GM12891 (cell line): ENCODE measurements at places on chromosomes 7 and 10.

DNA sequence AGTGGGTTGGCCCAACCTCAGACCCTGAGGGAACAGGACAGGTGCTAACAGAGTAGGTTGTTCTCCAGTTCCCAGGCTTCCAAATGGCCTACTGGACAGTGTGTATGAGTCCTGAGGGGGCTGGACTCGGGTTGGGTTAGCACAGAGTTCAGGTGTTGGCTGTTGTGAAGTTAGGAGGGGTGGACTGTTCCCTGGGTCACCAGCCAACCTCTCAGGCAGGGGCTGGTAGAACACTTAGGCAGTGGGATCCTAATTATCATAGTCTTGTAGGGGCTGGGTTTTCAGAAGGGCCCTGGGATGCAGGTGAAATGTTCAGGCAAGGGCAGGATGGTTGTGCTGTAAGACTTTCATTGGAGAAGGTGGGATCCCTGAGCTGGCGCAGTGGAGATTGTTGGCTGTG is 293.0 kb downstream of the ZWINT start:
- no peak for DNase-seq

DNA sequence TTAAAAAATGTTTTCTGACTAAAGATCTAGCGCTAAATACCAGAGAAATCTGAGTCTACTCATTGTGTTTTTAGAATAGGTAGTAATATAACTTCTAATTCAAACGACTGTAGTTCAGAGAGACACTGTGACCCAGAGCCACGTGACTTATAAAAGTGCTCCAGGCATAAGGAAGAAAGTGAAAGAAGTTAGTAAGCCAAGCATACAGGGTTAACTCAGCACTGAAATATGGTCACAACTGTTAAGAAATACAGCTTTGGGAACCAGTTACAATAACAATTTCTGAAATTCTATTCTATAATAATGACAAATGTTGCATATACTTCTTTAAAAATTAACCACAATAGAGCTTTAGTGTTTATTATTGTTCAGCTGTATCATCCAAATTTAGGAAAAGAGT is 119.1 kb downstream of the TFEC start:
- no peak for DNase-seq

DNA sequence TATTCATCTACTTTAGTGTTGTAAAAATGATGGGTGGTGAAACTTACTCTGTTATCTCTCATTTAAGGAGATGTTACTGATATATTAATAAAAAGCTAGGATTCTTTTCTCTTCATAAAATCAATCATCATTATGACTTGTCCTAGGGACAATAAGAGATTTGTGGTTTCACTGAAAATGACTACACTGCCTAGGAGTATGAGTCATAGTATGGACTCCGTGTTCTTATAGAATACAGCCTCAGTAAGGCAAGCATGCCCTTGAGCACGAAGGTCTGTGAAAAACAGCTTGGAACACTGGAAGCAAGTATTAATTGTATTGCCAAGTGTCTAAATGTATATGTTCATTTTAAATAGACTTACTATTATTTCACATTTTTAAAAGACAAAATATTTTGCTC is 749.2 kb upstream of the PCDH15 start:
- DNase-seq, result no peak

DNA sequence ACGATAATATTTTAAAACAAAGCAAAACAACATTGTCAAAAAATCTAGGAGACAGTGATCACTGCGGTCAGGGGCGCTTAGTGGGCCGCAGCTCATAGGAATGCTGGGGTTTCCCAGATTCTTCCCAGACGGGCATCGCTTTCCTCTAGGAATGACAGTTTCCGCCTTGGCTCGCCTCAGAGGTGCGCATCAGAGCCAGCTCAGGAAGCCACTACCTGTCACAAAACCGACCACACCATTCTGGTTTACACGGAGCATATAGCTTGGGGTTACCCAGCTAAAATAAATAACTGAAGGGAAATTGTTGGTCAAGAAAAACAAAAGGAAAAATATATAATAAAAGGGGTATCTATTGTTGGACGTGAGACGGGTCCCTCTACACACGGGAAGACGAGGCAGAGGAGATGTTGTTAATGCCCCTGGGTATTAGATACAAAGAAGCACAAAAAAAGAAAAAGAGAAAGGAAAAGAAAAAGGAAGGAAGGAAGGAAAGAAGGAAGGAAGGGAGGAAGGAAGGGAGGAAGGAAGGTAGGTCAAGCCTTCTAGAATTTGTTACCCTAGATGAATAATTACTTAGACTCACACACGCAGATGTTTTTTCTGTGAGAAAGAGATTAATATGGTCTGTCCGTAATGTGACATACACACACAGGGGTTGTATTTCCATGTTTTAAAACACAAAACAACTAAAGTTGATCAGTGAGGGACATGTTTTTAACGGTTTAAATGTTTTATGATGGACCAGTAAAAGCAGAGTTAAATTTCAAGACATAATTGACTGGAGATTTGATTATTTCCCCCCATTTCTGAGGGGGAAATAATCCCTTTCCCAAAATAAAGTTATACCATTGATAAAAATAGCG is 292.4 kb upstream of the NFE2L3 start:
- no peak for DNase-seq

- no peak for DNase-seq
These were observed 52.4 kb upstream of the TMEM140 start for GRCh38 chr7:135095450-135095849.

DNA sequence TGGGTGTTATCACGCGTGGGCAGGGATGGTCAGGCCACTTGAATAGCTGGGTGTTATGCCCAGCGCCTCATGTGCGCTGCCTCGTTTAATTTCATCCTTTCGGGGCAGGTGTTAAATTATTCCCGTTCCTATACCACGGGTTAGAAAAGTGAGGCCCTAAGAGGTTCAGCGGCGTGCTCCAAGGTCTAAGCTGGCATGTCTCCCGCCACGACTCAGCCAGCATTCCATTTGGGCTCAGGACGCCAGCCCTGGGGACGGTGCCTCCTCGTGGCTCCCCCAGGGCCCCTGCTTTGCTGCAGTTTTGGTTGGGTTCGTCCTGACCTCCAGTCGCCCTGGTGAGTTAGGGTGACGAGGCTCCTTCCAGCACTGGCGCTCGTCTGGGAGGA is 124.5 kb downstream of the TRRAP start:
- no peak for DNase-seq

DNA sequence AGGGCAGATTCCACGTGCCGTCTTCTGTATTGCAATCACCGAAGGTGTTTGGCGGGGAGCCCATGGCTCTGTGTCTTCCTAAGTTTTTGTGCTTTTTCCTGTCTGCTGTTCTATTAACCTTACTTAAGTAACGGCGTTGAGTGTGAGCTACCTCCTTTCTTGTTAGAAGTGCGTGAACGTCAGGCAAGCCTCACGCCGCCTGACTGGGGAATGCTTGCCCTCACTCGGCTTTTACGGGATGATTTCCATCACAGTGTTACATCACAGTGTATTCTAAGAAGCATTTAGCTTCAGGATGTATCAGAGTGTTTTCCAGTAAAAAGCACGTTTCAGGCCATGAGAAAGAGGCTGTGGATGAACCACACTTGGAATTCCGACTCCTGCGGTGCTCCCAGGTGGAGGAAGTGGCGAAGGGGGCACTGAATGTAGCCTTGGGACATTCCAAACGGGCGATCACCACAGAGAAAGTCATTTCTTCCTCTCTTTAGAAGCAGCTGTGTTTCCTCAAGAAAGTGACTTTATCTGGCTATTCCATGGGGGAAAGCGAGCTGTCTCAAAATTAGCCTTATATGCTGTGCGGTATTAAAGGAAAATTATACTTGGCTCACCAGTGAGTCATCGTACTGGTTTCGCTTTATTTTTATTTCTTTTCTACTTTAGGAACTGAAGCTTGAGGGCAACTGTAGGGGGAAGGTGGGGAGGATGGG is 290.7 kb downstream of the KLF6 start:
- DNase-seq, result no peak

- DNase-seq, result no peak
These were observed 68.9 kb downstream of the MAD1L1 start for GRCh38 chr7:2163600-2164555.

DNA sequence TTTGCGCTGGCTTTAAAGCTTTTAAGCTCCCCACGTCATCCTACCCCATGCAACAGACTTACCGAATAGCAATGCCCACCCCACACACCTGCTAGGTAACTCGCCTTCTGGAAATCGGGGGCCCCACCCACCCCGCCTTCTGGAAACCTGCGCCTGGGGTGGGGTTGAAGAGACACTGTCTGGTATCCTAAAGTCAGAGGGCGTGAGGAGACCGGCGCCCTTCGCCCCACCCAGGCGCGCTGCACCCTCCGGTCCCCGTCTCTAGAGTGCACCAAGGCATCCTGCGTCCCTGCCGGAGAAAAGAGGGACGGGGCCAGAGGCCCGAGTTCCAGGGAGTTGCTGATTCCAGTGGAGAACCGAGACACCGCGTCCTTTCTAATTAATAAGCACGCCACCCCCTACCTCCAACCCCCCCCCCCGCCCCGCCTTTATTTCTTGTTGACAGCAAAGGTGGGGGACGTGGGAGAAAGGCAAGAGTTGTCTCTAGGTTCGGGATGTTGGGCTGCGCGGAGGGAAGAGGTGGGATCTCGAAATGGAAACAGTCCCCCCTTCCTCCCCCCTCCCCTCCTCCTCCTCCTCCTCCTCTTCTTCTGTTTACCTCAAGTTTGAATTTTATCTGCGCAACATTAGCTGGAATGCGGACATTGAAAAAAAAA is 220.9 kb upstream of the MKLN1 start:
- no peak for DNase-seq

DNA sequence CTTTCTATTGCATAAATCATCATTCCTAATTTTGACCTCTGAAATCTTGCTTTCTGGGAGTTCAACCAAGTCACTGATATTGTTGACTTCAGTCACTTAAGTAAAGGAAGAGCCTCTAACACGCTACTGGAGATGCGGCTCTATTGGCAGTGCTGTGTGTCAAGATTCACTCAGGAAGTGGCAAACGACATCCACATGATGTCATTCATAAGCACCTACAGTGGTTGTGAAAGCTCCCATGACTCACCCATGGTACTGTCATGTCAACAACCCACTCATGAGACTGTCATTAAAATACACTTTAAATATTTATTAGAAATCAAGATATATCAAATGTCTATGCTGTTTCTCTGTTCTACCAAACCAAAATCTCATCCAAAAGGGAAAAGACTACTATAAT is 52.5 kb upstream of the LHFPL3 start:
- no peak for DNase-seq

DNA sequence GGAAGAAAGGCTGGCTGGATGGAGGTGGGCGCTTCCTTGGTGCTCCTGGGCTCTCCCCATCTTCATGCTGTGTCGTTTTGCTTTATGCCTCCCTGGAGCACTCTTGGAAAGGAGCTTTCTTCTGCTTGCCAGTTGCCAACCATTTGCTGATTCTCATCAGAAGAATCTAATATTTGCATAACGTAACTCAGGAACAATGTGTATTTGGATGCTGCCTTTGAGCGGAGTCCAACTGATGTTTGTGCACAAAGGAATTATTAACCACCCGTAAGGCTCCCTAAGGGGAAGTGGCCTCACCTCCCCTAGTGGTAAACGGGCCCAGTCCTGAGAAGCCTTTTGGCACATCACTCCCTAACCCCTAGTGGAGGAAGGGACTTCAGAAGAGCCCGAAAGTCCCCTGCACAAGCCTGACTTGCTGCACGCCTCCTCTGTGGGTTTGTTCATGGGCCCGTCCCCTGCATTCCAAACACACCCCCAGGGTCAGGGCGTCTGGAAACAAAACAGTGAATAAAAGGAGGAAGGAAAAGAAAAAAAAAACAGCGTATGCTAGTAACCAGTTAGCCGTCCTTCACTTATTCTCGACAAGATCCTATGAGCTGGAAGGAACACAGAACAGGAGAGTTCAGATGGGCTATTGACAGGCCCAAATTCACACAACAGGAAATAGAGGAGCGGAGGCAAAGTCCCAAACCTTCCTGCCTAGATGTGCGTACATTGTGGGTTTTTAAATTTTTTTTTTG is 602.2 kb downstream of the LRMDA start:
- no peak for DNase-seq

GRCh38 chr10:119268871-119269506 is 61.6 kb downstream of the GRK5 start:
- DNase-seq, result peak; percentile 58

DNA sequence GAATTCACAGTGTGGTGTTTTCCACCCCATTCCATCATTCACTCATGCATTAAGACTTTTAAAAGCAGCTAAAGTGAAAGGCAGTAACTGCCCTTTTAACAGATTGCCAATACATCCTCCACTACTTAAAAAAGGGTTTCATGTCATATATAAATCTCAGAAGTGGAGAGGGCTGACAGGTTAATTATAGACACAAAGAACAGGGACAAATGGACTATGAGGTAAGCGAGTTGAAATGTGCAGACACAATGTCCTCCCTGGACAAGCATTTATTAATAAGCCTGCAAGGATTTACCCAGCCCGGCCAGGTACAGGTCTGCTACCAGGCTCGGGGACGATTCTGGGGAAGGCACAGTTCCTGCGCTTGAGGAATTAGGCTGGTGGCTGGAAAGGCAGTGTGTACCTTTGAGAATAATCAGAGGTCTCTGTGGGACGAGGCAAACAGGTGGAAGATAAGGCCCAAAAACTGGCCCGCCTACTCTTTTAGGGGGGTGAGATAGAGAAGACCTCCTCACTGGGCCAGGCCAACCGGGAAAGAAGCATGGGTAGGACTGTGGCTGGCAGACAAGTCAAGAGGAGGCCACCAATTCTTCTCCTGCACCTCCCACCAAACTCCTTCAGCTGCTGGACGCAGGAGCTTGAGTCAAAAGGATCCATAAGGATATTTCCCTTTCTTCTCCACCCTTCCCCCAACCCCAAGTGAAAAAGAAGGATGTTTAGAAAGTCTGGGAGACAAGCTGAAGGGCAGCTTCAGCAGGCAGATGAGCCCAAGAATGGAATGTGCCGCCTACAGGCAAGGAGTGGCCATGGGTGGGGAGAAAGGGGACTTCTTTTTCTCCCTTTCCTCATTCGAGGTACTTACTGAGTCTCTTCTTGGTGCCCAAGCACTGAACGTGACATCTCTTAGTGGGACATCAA is 1.5 kb downstream of the PDLIM1 start:
- DNase-seq, result no peak

GRCh38 chr7:42573881-42574672 is 337.1 kb upstream of the GLI3 start:
- DNase-seq, result no peak

- no peak for DNase-seq
These were observed 115.8 kb downstream of the MPP7 start for GRCh38 chr10:28186887-28187578.

DNA sequence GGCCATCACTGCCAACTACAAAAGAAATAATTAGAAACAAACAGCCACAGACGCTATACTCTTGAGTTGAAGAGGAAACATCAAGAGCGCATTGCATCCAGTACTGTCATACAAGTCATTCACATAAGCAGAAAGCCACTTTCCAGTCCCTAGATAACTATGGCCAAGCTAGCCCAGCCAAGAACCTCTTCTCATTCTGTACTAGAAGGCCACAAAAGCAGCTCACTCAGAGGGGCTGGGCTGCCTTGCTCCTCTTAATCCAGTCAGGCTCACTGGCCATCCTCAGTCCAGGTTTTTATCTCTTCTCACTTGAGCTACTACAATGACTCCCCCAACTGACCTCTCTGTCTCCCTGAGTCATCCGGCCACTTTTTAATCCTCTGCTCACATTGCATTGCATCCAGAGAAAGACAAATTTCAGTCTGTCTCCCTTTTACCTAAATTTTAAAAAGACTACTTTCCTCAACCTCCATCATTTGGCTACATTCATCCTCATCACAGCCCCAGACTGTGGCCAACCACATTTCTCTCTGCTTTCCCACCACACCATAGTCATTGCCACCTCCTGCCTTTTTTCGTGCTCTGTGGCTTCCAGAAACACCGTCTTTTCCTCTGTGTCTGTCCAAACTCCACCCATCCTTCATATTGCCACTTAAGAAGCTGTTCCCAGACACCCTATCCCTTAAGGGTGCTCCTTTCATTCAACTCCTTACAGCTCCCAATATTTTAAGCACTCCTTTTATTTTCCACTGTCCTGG is 25.0 kb downstream of the PPP1R3C start:
- no peak for DNase-seq
